ENCODE measurements at places on chromosomes 5 and 9.

GRCh38 chr5:125286271-125286670 is 539.8 kb upstream of the ZNF608 start:
- H3K36me3 ChIP-seq = no peaks in the 10 kb centered on the region
- H3K27ac ChIP-seq = no peak overlapping the region
- H3K4me3 ChIP-seq = no peak overlapping the region
- H3K27me3 ChIP-seq = no peaks in the 10 kb centered on the region

DNA sequence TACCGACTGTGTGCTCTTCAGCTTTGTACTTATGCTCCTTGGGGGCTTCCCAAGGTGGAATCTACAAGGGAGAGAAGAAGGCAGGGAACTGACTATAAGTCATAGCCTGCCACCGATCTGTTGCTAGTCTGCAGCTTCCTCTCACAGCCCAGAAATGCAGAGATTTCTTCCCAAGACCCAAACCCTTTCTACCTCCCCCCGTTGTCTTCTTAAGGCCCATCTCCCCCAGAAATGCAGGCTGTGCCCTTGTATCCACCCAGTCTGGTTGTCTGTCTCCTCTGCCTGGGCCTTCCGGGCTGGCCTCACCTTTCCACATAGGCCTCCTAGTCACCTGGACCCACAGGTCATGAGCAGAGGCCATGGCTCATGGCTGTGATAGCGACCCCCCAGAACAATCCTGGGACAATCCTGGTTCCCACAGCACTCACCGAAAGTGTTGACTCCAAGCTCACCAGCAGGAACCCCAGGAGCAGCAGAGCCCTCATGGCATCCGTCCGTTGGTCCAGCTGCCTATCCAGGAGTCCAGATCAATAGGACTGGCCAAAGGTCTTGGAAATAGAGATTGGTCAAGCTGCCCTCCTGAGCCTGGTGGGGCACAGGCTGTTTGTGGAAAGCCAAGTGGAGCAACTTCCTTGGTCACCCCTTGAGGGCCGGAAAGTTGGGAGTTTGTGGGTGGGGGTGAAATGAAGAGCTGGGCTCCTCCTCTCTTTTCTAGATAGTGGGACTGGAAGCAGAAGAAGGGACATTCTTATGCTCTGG is at the start of gene F12:
Gene F12 (minus strand): TSS at position 522 of the 759 bp plus-strand sequence. CDS start 37 bp downstream, at position 485.
- H3K36me3 ChIP-seq = no peaks in the 10 kb centered on the region
- no peak for DNase-seq
- no peak within 1 kb of the TSS for H3K4me3 ChIP-seq
- no peaks in the 10 kb centered on the region for H3K27me3 ChIP-seq

DNA sequence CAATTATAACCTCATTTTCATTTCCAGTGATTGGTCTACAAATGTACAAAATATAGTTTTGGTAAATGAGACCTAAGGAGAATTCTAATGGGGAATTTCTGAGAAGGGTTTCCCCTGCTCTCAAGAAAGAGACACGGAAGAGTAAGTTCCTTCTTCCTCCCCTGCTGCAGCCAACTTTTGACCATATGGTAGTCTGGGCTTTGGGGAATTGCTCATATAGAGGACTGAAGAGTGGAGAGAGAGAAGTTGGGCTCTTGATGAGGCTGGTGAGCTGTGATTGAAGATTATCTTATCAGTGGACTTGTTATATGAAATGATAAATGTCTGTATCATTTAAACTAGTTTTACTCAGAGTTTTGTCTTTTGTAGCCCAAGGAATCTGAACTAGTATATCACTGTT is 4.3 kb upstream of the LNPEP start:
- H3K36me3 ChIP-seq = no peaks in the 10 kb centered on the region
- no peaks in the 10 kb centered on the region for H3K27me3 ChIP-seq
- DNase-seq = no peak
- no peak overlapping the region for H3K27ac ChIP-seq
- H3K4me3 ChIP-seq = no peak overlapping the region

GRCh38 chr5:151607304-151607703 is 16.2 kb upstream of the FAT2 start:
- no peaks in the 10 kb centered on the region for H3K27me3 ChIP-seq
- peaks cover 7% of the 10 kb centered on the region for H3K4me1 ChIP-seq
- no peaks in the 10 kb centered on the region for H3K36me3 ChIP-seq
- H3K4me3 ChIP-seq = no peak overlapping the region
- DNase-seq = no peak

All from RWPE2 (cell line).